Esophagus squamous epithelium (tissue), 5 donors: ENCODE measurements at places on chromosomes 2 and 18. TPM values are rescaled to one million over a fixed set of nuclear protein-coding genes. Genes with fewer than 3 reads are reported as not detected.

- no peak for DNase-seq
- H3K27me3 ChIP-seq, result no peaks in the 10 kb centered on the region
- H3K4me3 ChIP-seq, result peak overlapping the region; percentile 93
- H3K36me3 ChIP-seq, result no peaks in the 10 kb centered on the region
- peak overlapping the region; percentile 96 for H3K27ac ChIP-seq
- peaks cover 21% of the 10 kb centered on the region for H3K4me1 ChIP-seq
Observed at GRCh38 chr2:169828141-169828811, 1.0 kb downstream of the UBR3 start.

DNA sequence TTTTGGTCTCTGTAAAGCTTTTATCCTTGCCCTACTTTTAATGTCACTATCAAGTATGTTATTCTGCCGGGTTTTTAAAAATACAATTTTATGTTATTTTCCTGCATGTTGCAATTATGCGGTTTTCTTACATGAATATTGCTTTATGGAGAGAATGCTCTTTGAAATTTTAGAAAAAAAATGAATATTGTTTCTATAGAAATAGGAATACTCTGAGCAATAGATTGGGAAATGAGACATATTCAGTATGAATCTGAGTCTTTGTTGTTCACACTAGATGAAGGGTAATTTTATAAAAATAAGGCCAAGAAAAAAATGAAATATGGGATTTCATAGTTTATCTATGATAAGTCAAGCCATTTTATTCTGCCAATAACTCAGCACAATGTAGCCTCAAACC lies 142.2 kb upstream of the DTNA start:
- H3K36me3 ChIP-seq, result no peaks in the 10 kb centered on the region
- no peaks in the 10 kb centered on the region for H3K27me3 ChIP-seq

DNA sequence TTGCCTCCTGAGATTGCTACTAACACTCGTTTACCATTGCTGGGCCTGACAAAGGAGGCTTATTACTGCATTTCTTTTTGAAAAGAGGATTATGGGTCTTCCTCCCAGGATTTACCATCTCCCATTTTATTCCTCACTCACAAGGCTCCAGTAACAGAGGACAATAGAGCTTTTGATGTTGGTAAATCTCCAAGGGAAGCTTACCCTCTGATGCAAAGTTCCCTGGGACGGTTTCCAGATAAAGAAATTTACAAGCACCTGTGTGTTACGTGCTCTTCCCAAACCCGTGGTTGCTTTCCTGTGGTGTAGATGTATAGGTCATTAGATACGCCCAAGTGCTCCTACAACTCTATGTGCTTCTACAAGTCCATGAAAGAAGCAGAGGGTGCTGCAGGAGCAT lies 17.1 kb downstream of the VSNL1 start:
- H3K4me3 ChIP-seq, result no peak overlapping the region
- H3K27ac ChIP-seq, result no peak overlapping the region
- H3K4me1 ChIP-seq, result no peaks in the 10 kb centered on the region
- H3K27me3 ChIP-seq, result no peaks in the 10 kb centered on the region
- no peaks in the 10 kb centered on the region for H3K36me3 ChIP-seq

DNA sequence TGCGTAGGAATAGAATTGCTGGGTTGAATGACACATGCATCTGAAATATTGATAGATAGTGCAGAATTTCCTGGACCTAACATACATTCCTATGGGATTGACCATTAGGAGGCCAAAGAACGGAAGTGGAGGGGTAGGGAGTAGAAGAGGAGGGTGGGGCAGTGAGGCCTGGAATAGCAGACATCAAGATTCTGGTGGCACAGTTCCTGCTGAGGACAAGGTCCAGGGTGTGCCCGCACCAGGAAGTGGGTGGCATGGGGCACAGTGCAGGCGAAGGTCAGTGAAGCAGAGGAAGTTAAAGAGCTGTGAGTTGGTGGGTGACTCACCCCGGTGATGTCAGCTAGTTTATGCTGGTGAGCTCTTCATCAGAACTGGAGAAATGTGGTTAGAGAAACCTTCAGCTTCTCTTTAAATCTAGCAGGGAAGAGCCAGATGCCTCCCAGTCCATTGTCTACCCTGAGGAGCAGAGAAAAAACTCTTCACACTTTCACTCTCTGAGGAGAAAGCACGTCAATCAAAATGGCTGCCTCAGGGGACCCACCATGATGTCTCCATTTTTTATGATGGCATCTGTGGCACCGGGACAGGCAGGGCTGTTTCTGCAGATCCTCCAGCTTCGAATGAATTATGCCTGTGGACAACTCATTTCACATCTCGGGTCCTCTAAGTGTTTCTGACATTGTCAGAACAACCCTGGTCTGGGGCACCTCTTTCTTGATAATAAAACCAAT lies 55.9 kb upstream of the CTLA4 start:
- DNase-seq, result peak; percentile 11
- no peak overlapping the region for H3K4me3 ChIP-seq
- H3K27me3 ChIP-seq, result no peaks in the 10 kb centered on the region
- peaks cover 46% of the 10 kb centered on the region for H3K4me1 ChIP-seq
- no peaks in the 10 kb centered on the region for H3K36me3 ChIP-seq
- H3K27ac ChIP-seq, result peak overlapping the region; percentile 31

- H3K27ac ChIP-seq, result peak overlapping the region; percentile 30
- no peak for DNase-seq
- no peak overlapping the region for H3K4me3 ChIP-seq
- no peaks in the 10 kb centered on the region for H3K36me3 ChIP-seq
- H3K4me1 ChIP-seq, result no peaks in the 10 kb centered on the region
Observed at GRCh38 chr2:43787895-43788294, 14.1 kb downstream of the DYNC2LI1 start.

Gene TMEM182
- 0.45 TPM for total RNA-seq

Gene SGO2
- total RNA-seq, result 10.7 TPM

Gene METTL21A
- total RNA-seq, result 9.9 TPM
